ENCODE measurements at places on chromosomes 3 and 15.

DNA sequence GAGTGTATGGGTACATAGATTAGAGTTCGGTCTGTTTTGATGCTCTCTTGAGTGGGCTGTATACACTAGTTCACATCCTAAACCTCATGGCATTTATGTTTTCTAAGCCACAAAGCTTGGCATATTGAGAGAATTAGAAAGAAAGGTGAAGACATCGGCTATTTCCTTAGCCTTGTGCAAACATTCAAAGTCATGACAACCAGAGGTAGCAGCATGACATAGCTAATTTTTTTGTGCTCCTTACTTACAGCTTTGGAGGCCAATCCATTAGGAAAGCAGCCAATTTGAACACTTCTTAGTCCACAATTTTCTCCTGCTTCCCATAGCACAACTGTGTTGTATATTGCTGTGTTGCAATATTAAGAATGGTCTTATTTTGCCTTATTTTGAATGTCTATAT, 21.5 kb upstream of the AADAC start:
- no peak for DNase-seq

- DNase-seq = no peak
Measured at GRCh38 chr3:8981700-8982099, 18.4 kb upstream of the RAD18 start.

GRCh38 chr15:89514186-89514585, 17.8 kb upstream of the RHCG start:
- no peak for DNase-seq

- peak; percentile 56 for DNase-seq
Measured at GRCh38 chr15:35980719-35981118, 434.8 kb upstream of the DPH6 start.

DNA sequence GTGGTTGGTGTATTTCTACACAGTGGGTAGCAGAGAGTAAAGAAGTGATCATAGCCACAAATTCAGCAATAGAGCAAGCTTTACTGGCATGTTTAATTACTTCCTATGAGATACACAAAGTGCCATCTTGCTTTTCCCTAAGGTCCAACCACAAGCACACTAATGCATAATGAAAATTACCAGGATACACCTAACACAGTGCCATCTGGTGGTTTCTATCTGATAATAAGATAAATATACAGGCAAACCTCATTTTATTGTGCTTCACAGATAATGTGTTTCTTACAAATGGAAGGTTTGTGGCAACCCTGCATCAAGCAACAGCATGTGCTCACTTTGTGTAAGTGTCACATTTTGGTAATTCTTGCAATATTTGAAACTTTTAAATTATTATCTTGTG, 223.0 kb downstream of the NSUN3 start:
- DNase-seq = peak; percentile 16

DNA sequence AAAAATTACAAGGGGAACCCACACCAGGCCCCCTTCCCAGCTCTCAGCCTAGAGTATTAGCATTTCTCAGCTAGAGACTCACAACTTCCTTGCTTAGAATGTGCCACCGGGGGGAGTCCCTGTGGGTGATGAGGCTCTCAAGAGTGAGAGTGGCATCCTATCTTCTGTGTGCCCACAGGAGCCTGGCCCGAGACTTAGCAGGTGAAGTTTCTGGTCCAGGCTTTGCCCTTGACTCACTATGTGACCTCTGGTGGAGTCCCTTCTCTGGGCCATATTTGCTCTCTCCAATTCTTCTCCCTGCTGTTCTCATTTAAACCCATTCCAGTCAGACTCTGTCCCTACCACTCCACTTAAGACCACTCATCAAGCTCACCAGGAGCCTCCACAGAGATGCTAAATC, 18.1 kb downstream of the CLK3 start:
- no peak for DNase-seq

GRCh38 chr15:82648257-82649103, 1.3 kb upstream of the CPEB1 start:
- no peak for DNase-seq

- no peak for DNase-seq
Measured at GRCh38 chr15:90227336-90227735, 6.4 kb downstream of the CIB1 start.

DNA sequence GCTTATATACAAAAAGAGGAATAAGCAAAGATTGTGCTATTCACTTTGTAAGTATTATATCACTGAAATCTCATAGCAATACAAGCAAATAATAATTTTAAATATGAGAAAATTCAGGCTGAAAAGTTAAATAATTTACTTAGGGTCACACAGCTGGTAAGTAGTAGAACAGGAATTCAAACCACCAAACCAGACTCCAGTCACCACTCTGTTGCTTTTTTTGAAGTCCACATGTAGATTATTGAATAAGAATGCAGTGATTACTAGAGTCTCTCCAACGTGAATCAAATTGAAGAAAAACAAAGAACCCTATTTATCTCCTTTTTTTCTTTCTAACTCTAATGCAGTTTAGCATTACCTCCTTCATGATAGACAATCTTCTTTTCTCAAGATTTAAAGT, 15.9 kb downstream of the SPICE1 start:
- DNase-seq = no peak

DNA sequence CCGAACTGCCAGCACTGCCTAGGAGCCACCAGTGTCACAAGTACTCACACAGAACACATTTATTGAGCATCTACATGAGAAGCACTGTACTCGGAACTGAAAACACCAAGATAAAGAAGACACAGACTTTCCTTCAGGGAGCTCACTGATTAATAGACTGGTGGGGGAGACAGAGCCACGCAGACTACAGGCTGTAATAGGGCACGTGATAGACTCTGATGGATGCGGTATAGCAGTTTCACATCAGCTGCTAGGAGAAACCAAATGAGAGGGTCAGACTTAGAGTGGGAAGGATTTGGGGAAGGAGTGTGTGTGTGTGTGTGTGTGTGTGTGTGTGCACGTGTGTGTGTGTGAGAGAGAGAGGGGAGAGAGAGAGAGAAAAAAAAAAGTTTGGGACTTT, 12.1 kb downstream of the EPHB1 start:
- DNase-seq = no peak

GRCh38 chr3:120101624-120102023, 7.4 kb upstream of the GSK3B start:
- no peak for DNase-seq

DNA sequence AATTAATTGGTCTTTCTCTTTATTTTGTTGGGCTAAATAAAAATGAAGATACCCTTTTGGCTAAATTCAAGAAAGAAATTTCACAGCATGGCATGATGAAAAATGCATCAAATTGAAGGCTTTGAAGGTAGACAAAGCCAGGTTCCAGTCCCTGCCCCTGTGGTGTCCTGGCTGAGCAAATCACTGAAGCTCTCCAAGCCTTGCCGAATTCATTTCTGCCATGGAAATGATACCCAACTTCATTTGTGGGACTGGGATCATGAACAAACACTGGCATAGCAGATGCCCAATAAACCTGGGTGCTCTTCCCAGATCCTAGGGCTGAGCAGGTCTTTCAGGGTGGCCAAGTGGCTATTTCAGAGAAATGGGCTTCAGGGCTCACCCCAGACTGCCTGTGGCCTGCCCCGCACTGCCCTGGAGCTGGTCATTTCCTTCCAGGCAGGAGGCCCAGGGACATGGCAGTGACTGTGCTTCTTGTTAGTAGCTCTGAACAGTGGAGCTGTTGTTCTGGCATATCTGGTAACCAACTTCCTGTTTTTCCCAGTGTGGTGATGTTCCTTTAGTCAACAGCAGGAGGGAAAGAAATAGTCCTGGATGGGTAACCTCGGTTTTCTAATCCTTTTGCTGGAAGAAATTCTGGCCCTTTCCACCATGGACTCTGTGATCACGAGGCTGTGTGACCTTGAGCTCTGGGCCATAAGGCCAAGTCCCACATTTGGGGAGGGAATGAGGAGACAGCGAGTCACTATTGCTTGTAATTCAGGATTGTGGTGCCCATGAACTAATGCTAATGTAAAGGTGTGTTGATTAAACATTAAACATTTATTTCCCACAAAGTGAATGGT, 47.6 kb downstream of the CTDSPL start:
- DNase-seq = no peak

- peak; percentile 62 for DNase-seq
Measured at GRCh38 chr3:172557515-172558220, 34.4 kb upstream of the TNFSF10 start.

GRCh38 chr15:57923750-57924149, 141.8 kb downstream of the ALDH1A2 start:
- DNase-seq = no peak

- no peak for DNase-seq
Measured at GRCh38 chr3:125083776-125084175, 28.0 kb upstream of the HEG1 start.

DNA sequence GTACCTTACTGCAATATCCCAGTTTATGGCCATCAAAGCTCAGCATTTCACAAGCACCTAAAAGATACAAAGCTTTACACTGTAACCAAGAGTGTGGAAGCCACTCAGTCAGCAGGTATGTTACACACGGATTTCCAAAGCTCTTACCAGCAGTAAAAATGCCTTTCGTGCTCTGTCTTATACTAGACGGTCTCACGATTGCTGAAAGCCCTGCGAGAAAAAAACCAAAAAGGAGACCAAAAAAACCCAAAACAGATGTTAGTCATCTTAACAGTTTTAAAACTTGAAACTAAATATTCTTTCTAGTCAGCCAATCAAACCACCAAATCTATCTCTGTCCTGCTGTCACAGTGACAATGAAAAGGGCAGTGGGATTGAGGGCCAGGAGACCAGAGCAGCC, 39.0 kb downstream of the TAMM41 start:
- DNase-seq = peak; percentile 68

- DNase-seq = no peak
Measured at GRCh38 chr3:167602041-167602440, 51.7 kb downstream of the WDR49 start.

DNA sequence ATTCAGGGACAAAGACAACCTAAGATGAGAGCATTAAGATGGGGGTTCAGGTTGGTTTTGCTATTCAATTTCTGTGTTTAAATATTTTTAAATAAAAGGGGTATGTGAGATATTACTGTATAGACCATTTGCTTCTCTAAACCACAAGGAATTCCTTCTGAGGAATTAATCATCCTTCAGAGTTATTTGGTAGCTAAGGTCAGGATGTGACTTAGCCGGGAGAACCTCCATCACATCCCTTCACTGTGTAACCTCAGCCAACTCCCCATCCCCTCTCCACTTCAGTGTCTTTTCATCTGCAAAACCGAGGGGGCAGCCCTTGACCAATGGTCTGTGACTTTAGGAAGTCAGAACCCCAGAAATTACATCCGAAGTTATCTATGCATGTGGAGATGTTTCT, 48.7 kb upstream of the SKOR1 start:
- DNase-seq = no peak

DNA sequence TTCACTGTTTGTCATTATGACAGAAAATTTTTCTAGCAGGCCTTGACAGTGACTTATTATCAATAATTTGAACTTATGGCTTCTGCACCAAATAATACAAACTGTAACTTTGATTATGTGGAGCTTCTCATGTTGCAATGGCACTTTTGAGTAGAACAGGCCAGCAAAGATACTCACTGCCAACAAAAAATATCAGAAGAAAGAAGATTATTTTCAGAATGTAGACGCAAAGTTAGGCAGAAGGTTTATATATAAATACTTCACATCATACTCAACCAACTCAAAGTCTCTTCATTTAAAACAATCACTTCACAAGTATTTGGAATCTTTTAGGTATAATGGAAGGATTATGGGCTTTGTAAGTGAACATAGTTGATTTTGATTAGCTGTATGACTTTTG, 893.0 kb downstream of the ROBO2 start:
- DNase-seq = no peak

DNA sequence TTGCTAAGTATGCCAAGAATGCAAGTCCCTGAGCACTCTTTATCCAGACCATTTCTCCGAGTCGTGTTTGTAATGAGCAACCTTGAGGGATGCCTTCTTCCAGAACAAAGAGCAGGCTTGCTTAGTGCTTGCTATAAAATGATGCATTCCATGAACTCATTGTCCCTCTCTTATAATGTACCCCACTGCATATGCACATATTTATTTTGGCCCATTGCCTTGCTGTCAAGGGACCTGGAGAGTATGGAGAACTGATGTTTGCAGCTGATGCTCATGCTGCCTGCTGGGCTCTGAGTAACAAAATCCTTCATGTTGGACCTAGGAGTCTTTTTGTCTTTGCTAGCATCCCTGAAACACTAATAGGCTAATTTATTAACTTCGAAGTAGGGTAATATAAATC, 97.8 kb upstream of the AADACL2 start:
- DNase-seq = no peak

DNA sequence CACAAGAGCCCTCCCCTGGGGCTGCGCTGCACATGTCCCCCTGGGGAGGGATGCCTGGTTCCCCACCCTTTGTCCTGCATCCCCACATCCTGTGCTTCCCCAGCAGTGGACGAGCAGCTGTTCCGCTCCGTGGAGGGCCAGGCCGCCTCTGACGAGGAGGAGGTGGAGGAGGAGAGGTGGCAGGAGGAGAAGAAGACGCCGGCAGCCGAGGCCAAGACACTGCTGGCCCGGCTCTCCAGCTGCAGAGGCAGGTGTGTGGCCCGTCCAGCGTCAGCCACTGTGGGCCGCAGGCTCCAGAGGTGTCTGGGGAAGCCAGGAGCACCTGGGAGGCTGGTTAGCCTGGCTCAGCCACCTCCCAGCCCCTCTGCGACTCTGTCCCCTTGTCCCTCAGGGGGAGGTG, 27.9 kb upstream of the GP9 start:
- DNase-seq = no peak

- DNase-seq = no peak
Measured at GRCh38 chr3:112348943-112349342, 16.0 kb downstream of the CD200 start.

- DNase-seq = no peak
Measured at GRCh38 chr3:177552051-177552450, 354.8 kb upstream of the TBL1XR1 start.

GRCh38 chr15:67085237-67085817, 19.9 kb downstream of the SMAD3 start:
- no peak for DNase-seq

DNA sequence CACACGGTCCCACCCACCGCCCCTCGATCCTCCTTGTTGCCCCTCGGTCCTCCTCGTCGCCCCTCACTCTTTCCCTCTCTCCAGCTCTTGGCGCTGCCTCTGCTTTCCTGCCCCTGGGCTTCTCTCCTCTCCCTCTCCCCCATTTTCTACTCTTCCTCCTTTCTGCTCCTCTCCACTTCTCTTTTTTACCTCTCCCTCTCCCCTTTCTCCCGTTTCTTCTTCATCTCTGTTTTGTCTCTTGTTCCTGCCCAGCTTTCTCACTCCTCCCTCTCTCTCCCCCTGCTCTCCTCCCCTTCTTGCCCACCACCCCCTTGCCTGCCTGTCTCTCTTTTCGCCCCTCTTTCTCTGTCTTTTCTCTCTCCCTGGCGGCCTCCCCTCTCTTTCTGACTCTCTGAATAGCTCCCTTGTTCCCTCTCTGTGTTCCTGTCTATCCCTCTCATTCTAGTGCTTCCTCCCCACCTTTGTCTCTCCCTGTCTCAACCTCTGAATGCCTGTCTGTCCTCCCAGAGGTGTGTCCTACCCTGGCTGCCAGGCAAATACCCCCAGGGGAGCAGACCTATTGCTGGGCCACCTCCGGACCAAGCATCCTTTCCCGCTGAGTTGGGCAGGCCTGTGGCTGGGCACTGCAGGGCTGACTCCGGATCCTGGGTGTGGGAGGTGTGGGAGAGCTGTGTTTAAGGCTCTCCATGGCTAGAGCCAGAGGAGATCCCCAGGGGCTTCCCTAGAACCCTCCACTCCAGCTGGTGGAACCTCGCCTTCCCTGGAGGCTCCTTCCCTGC, 41.0 kb downstream of the EPHB3 start:
- no peak for DNase-seq

Measured in fibroblast of villous mesenchyme (primary cell).